ENCODE measurements at places on chromosomes 11 and 22.

GRCh38 chr11:8794677-8795103 is 112.1 kb downstream of the RPL27A start:
- DNase-seq: no peak

- DNase-seq: no peak
These were observed 22.6 kb downstream of the IZUMO1R start for GRCh38 chr11:94326947-94327346.

DNA sequence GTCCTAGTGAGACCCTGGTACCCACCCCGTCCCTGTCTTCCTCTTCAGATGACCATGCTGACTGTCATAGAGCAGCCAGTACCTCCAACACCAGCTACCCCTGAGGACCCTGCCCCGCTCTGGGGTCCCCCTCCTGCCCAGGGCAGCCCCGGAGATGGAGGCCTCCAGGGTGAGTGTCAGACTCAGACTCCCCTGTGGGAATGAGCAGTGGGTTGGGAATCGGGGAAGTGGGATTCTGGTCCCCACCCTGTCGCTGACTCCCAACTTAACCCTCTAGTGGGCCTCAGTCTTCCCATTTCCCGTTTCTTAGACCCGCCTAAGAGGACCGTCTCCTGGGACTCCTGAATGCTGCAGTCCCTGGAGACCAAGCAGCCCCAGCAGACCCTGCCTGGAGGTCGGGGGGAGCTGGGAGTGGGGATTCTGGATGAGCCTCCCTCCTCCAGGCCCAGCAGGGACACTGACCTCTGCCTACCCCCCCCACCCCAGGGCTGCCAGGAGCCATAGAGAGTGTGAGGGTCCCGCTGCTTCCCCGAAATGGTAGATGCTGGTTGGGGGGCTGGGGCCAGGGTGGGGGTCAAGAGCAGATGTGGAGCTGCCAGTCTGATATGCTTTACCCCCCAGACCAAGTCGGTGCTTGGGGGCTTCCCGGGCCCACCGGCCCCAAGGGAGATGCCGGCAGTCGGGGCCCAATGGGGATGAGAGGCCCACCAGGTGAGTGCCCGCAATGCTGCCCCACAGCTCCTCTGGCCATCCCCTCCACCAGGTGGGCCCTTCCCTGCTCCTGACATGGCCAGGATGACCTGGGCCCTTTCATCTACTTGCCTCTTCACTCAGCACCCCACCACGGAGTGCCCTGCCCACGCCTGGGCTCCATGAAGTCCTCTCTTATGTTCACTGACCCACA is 25.5 kb downstream of the EMID1 start:
- DNase-seq: no peak

DNA sequence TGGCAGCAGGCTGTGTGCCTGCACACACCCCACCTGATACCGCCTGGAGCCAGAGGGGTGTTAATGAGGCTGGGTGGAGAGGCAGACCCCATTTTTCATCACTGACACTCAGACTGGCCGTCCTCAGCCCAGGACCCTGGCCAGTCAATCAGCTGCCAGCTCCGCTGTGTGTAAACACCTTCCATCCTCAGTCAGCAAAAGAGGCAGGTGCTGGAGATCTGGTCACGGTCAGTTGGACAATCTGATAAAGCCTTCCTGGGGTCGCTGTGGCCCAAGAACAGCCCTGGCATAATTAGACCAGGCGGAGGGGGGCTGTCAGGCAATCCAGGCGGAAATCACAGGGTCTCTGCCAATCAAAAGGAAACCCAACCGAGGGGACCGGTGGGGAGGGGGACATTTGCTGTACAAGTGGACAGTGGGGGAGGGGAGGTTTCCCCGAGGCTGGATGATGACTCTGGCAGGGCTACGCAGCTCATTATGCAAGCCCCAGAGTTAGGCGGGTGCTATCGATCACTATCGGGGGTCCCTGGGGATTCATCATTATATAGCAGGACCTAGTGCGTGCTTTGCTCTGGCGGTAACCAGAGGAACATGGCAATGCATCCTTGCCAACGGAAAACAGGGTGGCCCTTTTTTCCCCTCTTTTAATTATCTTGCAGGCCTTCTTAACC is 72.9 kb downstream of the ABTB2 start:
- no peak for DNase-seq

DNA sequence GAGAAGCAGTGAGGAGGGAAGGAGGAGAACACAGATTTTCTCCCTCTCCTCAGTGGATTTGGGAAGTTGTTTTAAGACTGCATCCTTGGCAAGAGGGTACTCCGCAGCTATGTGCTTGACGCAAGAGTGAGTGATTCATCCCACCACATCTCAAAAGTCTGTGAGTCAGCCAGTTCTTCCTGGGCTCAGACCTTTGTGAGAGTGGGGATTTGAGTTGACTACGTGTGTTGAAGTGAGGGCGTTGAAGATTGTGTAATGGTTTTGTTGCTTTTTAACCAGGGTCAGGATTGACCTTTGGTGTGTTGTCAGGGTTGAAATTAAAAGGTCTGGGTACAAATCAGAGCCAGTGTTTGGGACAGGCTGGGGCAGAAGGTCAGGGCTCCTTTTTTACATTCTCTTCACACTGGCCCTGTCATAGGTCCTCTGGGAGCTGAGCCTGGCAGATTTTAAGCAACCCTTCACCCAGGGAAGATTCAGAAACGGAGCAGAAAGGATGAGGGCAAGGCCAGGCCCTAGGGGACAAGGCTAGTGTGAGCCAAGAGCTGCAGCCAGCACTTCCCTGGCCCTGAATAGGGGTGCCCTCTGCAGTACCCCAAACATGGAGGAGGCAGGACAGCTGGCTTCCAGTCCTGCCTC is 4.2 kb upstream of the C11orf86 start:
- peak; percentile 6 for DNase-seq

DNA sequence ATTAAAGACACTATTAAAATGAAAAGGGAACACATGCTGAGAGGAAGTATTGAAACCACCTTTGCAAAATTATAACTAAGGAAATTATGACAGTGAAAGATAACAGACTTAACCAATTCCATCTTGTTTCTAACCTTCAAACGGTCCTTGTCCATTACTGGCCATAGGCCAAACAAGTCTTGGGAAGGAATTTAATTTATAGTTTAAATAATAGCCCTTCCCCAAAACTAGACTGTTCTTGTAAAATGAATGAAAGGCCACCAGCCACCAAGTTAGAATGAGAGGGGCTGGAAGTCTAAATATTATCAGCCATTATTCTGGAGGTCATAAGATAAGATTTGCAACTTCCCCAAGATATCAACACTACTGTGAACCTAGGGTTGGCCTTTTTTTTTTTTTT is 1.8 kb upstream of the TALDO1 start:
- DNase-seq: no peak

DNA sequence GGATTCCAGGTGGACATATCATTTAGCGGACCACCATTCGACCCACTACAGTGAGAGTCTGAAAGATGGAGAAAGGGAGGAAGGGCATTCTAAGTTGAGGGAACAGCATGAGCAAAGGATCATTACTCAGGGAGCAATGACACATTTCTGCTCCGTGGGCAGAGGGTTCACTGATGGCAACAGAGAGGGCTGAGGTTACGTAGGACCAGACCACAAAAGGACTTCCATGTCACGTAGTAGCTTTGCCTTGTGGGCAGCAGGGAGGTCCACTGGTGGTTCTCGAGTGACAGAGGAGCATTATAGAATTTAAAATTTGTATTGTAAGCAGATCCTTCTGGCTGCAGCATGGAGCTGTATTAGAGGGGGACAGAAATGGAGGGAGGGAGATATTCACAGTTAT is 109.7 kb upstream of the NAV2 start:
- no peak for DNase-seq

DNA sequence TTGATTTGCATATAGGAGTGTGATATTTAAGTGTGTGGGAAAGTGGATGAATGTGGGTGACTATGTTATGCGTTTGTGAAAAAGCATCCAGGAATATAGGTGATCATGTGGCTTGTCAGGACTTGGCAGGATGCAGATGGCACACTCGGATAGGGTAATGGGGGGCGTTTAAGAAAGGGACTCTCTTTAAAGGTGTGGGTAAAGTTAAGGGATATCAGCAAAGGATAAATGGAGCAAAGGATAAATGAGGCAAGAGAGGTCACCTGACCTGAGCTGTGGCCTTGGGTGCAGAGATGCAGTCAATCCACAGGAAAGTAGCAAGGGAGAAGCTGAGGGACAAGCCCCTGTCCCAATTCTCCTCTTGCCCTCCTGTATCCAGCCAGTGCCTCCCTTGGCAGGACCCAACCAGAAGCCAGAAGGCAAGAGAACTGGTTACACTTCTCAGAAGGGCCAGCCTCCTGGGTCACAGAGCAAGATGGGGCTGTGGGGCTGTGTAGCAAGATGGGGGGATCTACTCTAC is 47.5 kb upstream of the GRAMD1B start:
- DNase-seq: no peak

DNA sequence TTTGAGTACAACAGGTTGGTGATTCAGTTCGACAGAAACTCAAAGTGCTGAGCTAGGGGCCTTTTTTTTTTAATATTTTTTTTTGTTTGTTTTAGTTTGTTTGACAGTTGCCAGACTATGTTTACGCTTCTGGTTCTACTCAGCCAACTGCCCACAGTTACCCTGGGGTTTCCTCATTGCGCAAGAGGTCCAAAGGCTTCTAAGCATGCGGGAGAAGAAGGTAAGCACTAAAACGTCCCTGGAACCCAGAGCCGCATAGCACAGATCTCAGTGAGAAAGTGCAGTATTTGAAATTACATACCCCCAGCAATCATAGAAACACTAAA is 649 bp downstream of the PRRG4 start:
- no peak for DNase-seq

- DNase-seq: no peak
These were observed 22.6 kb downstream of the PHLDB1 start for GRCh38 chr11:118629761-118630661.

DNA sequence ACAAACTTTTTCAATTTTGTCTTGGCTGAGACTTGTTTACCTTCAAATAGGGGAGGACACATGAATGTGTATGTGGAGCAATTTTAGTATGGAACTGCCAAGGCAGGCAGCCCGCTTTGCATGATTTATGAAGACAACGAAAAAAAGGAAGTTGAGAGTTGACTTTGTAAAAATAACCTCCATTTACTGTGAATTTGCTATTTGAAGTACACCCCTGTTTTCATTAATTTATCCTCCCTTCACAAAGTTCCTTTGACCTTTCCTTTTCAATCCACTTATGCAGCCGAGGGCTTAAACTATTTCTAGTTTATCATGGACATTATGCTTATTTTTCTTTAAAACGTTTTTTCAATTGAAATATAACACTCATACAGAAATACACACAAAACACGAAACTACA is 369.6 kb upstream of the CADM1 start:
- DNase-seq: no peak

DNA sequence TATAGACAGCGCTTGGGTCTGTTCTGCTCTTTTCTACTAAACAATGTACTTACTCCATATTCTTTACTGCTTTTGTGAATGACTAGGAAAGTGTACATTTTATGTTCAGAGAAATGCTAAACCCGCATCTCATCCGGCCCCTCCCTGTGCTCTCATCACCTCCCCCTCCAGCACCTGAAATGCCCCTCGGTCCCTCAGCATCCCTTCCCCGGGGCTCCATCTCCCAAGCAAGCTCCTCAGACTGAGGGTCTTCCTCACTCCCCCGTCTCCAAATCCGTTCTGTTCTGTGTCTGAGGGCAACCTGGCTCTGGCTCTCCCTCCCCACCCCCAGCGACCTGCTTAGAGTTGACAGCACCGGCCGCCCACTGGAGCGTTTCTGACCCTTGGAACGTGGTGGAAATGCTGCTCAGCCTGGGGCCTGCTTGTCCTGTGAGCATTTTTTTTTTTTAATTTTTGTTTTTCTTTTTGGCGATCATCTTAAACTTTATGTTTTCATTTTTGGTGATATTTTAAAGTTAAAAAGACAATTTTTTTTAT is 1.4 kb downstream of the SELENOO start:
- no peak for DNase-seq

GRCh38 chr22:40449676-40450035 is 79.3 kb downstream of the SGSM3 start:
- no peak for DNase-seq

DNA sequence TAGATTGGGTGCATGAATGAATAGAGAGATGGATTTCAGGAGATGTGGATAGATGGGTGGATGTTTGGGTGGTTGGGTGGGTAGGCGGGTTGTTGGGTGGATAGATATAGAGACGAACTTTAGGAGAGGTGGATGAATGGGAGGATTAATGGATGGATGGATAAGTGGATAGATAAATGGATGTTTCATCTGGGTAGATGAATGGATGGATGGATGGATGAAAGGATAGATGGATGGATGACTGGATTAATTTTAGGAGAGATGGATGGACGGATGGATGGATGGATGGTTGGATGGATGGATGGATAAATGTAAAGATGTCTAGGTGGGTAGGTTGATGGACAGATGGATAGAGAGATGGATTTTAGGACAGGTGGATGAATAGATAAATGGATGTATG is 511.3 kb downstream of the MIAT start:
- DNase-seq: no peak

DNA sequence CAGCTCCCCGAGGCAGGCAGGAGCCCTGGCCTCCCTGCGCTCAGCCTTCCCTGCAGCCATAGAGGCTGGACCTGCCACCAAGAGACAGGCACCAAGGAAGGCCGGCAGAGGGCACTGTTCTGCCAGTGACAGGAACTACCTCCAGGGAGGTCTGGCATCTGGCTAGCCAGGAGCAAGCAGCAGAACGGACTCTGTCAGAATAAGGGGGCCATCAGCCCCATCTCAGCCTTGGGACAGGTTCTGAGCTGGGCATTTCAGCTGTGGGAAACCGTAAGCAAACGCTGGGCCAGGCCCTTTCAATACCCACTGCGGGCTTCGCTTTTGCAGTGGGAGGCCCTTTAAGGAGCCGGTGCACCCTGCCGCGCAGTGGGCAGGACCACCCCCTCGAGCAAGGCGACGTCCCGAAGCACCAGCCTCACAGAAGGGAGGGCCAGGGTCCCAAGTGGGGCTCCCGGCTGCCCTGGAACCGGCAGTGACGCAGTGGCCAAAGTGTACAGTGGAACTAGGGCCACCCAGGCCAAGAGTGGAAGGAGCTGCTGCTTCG is 18.2 kb downstream of the IFT27 start:
- no peak for DNase-seq

GRCh38 chr11:121606354-121606753 is 153.6 kb upstream of the SORL1-AS1 start:
- no peak for DNase-seq

GRCh38 chr11:77450227-77450626 is 23.7 kb downstream of the PAK1 start:
- no peak for DNase-seq

DNA sequence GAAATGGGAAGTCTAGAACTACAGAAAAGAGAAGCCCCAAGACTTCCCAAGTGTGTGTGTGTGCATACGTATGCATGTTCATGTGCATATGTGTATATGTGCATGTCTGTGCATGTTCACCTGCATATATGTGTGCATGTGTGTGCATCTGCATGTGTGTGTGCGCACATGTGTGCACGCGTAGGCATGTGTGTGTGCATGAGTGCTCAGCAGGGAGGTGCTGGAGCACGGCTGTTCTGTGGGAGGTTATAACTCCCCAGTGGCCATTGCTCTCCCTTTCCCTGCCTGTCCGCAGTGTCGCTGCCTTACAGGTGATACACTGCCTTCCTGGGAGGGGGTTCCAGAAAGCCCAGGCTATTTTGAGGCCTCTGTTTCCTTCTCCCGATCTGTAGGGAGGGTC is 29.8 kb downstream of the B3GAT1 start:
- no peak for DNase-seq
